Stimulated activated naive B cell treated with anti-CD40 and anti-IgM and Interleukin-4, amounts not matched to agents 10 μg/mL and 1 μg/mL and 100 μg/mL, for 72 hours (primary cell): ENCODE measurements at places on chromosomes 7 and 10.

- peak overlapping the region; percentile 60 for H3K4me3 ChIP-seq
- H3K4me1 ChIP-seq: peaks cover 47% of the 10 kb centered on the region
- no peak overlapping the region for H3K27ac ChIP-seq
Measured at GRCh38 chr10:8061274-8062211, 7.1 kb downstream of the GATA3 start.

DNA sequence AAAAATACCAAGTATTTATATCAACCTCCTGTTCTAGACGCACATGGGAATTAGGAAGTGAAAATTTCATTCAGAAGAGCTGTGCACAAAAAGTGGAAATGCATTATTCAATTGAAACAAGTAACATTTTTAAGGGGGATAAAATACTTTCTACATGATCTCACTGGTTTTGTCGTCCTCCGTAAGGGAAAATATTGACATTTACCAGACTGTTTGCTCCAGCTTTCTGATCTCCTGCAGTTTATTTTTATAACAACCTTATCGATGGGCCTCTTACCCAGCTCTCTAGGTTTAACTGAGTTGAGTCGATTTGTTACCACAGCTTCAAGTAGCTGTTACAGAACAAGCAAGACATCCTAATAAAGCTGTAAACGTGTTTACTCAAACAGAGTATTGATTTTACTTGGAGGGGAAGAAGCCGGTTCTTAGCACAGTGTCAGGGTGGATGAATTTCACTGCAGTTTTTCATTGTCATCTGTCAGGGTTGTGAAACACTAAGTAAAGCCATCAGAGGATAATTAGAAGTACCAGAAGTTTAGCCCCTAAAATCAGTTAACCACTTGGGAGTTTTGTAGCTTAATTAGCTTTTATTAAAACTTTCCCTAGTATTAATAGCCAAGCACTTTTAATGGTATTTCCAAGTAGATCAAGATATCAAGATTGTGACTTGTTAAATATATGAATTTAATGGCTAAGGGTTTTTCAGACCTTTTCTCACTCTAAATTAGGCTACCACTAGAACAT is 142.6 kb upstream of the KAT6B start:
- H3K36me3 ChIP-seq: peaks cover 52% of the 10 kb centered on the region
- peaks cover 17% of the 10 kb centered on the region for H3K4me1 ChIP-seq
- H3K27me3 ChIP-seq: no peaks in the 10 kb centered on the region

- no peaks in the 10 kb centered on the region for H3K27me3 ChIP-seq
- DNase-seq: no peak
- no peak overlapping the region for H3K27ac ChIP-seq
- peaks cover 7% of the 10 kb centered on the region for H3K4me1 ChIP-seq
- H3K4me3 ChIP-seq: no peak overlapping the region
- H3K36me3 ChIP-seq: peaks cover 12% of the 10 kb centered on the region
Measured at GRCh38 chr7:148849393-148850098, 34.5 kb downstream of the EZH2 start.

DNA sequence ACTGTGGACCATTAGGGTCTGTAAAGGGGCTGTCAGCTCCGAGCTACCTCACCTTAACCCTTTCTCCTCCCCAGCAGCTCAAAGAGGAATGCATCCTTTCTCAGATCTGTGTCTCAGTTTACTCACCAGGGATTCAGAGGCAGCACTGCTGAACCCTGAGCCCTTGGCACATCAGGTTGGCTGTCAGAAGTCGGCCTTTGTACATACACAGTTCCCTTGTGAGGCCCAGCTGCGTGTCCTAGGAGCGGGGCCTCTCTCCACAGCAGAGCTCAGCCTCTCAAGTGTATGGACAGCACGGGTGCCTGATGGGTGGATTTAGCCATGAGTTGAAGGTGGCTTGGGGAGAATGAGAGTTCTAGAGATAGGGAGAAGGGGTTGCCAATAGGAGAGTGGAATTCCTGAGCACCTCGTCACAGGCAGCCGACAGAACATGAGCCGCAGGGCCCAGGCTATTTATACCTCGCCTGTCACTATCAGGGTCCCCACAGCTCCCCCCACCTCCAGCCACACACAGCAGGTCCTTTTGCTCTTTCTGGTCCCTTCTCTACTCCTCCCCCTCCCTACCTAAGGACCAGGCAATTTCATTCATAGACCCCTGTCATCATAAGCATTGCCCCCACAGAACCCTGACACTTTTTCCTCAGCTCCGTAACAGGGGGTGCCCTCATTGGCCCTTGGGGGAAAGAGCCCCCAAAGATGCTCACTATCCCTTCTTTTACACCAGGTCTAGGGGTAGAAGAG is 2.1 kb upstream of the FLNC start:
- peaks cover 23% of the 10 kb centered on the region for H3K4me1 ChIP-seq
- no peak for DNase-seq
- H3K27ac ChIP-seq: no peak overlapping the region
- peaks cover 55% of the 10 kb centered on the region for H3K27me3 ChIP-seq

DNA sequence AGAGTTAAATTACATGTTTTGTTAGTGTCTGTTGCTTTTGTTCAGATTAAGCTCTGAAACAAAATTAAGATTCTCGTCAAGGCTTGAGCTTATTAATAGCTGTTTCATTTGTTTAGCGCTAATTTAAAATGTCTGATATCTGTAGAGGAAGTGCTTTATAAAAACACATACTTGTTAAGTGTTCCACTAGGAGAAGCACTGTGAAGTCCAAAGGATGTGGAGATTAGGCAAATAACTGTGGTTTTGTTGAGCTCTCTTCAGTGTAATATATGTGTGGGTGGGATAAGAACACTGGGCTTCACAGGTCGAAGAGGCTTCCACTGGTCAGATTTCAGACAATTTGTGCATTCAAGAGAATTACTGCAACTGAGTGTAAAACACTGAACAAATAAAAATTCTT is 242.0 kb downstream of the AUTS2 start:
- H3K27ac ChIP-seq: peak overlapping the region; percentile 9
- H3K27me3 ChIP-seq: no peaks in the 10 kb centered on the region
- peaks cover 8% of the 10 kb centered on the region for H3K36me3 ChIP-seq

- no peaks in the 10 kb centered on the region for H3K36me3 ChIP-seq
- no peaks in the 10 kb centered on the region for H3K27me3 ChIP-seq
- no peak overlapping the region for H3K27ac ChIP-seq
- DNase-seq: no peak
- H3K4me3 ChIP-seq: no peak overlapping the region
- H3K4me1 ChIP-seq: no peaks in the 10 kb centered on the region
Measured at GRCh38 chr10:34399013-34399412, 416.1 kb downstream of the PARD3 start.

- DNase-seq: no peak
- no peak overlapping the region for H3K4me3 ChIP-seq
- H3K36me3 ChIP-seq: no peaks in the 10 kb centered on the region
- peaks cover 47% of the 10 kb centered on the region for H3K27me3 ChIP-seq
Measured at GRCh38 chr10:125190414-125190813, 30.1 kb upstream of the CTBP2 start.

DNA sequence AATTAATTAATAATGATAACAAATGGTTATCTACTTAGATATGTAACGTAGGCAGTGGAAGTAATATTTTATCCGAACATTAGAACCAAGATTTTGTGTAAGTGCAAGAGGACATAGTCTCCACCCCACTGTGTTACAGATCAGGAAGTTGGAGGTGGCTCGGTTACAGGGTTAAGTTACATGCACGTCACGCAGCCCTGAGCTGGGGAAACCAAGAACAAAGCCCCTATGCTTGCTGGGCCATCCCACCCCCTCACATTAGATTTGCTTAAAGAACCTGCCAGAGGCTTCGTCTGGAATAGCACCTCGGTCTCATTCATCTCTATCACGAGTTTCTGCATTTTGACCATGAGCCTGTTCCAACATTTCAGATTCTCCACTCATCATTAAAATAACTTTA is 214.1 kb downstream of the ADARB2 start:
- no peak overlapping the region for H3K4me3 ChIP-seq
- no peak for DNase-seq
- peaks cover 12% of the 10 kb centered on the region for H3K4me1 ChIP-seq
- no peak overlapping the region for H3K27ac ChIP-seq
- no peaks in the 10 kb centered on the region for H3K36me3 ChIP-seq
- peaks cover 13% of the 10 kb centered on the region for H3K27me3 ChIP-seq

- H3K27me3 ChIP-seq: no peaks in the 10 kb centered on the region
- H3K4me3 ChIP-seq: no peak overlapping the region
- no peak for DNase-seq
- H3K27ac ChIP-seq: no peak overlapping the region
- H3K36me3 ChIP-seq: no peaks in the 10 kb centered on the region
Measured at GRCh38 chr10:105506262-105506661, 865.2 kb downstream of the SORCS3 start.

GRCh38 chr10:24707445-24707844 is 16.2 kb downstream of the ARHGAP21 start:
- H3K4me1 ChIP-seq: no peaks in the 10 kb centered on the region
- H3K27ac ChIP-seq: no peak overlapping the region
- peaks cover 6% of the 10 kb centered on the region for H3K27me3 ChIP-seq

- H3K27me3 ChIP-seq: no peaks in the 10 kb centered on the region
- no peak overlapping the region for H3K4me3 ChIP-seq
- H3K4me1 ChIP-seq: peaks cover 10% of the 10 kb centered on the region
- peaks cover 3% of the 10 kb centered on the region for H3K36me3 ChIP-seq
- peak overlapping the region; percentile 25 for H3K27ac ChIP-seq
- DNase-seq: no peak
Measured at GRCh38 chr10:29479981-29480954, 154.5 kb downstream of the SVIL start.

DNA sequence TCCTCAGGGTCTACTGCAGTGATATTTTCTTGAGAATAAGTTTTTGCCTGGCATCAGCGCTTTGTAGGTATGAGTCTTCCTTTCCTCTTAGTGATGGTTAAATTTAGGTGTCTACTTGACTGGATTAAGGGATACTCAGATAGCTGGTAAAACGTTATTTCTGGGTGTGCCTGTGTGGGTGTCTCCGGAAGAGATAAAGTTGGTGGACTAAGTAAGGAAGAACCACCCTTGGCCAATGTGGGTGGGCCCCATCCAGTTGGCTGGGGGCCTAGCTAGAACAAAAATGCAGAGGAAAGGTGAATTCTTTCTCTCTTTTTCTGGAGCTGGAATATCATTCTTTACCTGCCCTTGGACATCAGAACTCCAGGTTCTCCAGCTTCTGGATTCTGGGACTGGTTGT is 138.8 kb downstream of the ADCYAP1R1 start:
- H3K4me1 ChIP-seq: no peaks in the 10 kb centered on the region
- no peak for DNase-seq
- no peak overlapping the region for H3K4me3 ChIP-seq
- no peak overlapping the region for H3K27ac ChIP-seq

DNA sequence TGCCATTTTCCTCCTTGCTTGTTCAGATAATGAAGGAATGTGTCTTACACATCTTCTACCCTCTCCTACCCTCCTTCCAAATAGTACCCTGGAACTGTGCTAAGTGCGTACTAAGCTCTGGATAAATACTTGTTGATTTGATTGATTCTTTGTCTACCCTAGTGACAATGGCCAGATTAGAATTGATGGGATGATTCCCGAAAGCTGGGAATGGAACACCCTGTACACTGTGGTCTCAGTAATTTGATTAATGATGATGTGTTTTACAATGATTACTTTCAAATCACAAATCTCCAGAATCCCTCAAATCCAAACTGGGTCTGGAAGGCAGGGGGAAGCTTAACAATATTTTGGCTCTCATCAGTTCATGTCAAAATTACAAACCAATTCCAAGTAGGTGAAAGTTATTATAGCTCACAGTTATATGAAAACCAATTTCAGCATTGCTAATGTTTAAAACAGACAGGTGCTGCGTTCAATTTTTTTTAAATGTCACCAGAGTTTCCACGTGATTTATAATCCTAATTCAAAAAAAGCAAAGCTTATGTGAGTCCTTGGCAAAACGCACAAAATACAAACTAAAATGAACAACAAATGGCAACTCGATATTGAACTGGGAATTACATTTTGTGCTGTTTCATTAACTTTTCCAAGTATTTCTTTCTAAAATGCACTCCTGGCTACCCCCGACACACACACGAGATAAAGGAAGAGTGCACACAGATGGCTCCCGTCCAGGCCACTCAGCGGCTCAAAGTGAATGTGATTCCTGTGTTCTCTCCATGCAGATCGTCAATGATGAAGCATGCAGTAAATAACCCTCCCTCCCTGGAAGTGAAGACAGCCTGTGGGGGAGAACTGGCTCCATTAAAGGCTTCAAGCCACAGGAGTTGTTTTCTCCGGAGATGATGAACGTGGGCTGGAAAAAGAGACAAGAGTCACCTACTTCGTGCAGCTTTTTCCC is 21.7 kb upstream of the ADRB1 start:
- H3K36me3 ChIP-seq: no peaks in the 10 kb centered on the region
- H3K27ac ChIP-seq: no peak overlapping the region
- DNase-seq: no peak
- H3K27me3 ChIP-seq: no peaks in the 10 kb centered on the region

GRCh38 chr7:117190746-117191435 is 132.0 kb downstream of the WNT2 start:
- no peak for DNase-seq
- no peak overlapping the region for H3K4me3 ChIP-seq
- peaks cover 2% of the 10 kb centered on the region for H3K4me1 ChIP-seq
- H3K27me3 ChIP-seq: no peaks in the 10 kb centered on the region

GRCh38 chr10:133378251-133379096 is 588 bp upstream of the PAOX start:
- peaks cover 7% of the 10 kb centered on the region for H3K36me3 ChIP-seq
- peak; percentile 58 for DNase-seq
- peak overlapping the region; percentile 86 for H3K4me3 ChIP-seq

DNA sequence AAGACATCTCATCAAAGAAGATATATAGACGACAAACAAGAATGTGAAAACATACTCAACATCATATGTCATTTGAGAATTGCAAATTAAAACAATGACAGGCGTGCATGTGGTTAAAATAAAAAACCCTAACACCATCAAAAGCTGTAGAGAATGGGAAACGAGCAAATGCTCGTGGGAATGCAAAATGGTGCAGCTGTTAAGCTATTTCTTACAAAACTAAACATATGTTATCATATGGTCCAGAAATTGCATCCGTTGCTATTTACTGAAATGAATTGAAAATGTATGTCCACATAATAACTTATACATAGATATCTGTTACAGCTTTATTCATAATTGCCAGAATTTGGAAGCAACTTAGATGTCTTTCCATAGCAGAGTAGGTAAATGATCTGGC is 574.4 kb downstream of the TNS3 start:
- no peak overlapping the region for H3K4me3 ChIP-seq
- no peak overlapping the region for H3K27ac ChIP-seq
- H3K4me1 ChIP-seq: no peaks in the 10 kb centered on the region
- H3K36me3 ChIP-seq: no peaks in the 10 kb centered on the region
- no peak for DNase-seq

GRCh38 chr10:3468919-3469638 is 296.5 kb upstream of the PITRM1 start:
- H3K4me3 ChIP-seq: peak overlapping the region; percentile 21
- no peaks in the 10 kb centered on the region for H3K36me3 ChIP-seq
- peaks cover 31% of the 10 kb centered on the region for H3K4me1 ChIP-seq
- no peaks in the 10 kb centered on the region for H3K27me3 ChIP-seq

- no peak overlapping the region for H3K4me3 ChIP-seq
- peaks cover 5% of the 10 kb centered on the region for H3K36me3 ChIP-seq
- DNase-seq: no peak
- H3K27me3 ChIP-seq: no peaks in the 10 kb centered on the region
- H3K27ac ChIP-seq: no peak overlapping the region
Measured at GRCh38 chr10:5948208-5948585, 29.1 kb downstream of the IL15RA start.

- peak; percentile 51 for DNase-seq
- H3K36me3 ChIP-seq: peaks cover 9% of the 10 kb centered on the region
- peaks cover 23% of the 10 kb centered on the region for H3K4me1 ChIP-seq
Measured at GRCh38 chr10:22325272-22326144, 4.6 kb downstream of the BMI1 start.

GRCh38 chr7:69635555-69636185 is 37.4 kb downstream of the AUTS2 start:
- H3K27me3 ChIP-seq: no peaks in the 10 kb centered on the region
- H3K4me3 ChIP-seq: no peak overlapping the region
- no peak for DNase-seq
- no peaks in the 10 kb centered on the region for H3K36me3 ChIP-seq
- no peak overlapping the region for H3K27ac ChIP-seq
